Gastroesophageal sphincter (tissue), 4 donors: ENCODE measurements at places on chromosomes 4 and X.

- peak; percentile 96 for ATAC-seq
Observed at GRCh38 chr4:1192091-1192492, 19.7 kb upstream of the SPON2 start.

DNA sequence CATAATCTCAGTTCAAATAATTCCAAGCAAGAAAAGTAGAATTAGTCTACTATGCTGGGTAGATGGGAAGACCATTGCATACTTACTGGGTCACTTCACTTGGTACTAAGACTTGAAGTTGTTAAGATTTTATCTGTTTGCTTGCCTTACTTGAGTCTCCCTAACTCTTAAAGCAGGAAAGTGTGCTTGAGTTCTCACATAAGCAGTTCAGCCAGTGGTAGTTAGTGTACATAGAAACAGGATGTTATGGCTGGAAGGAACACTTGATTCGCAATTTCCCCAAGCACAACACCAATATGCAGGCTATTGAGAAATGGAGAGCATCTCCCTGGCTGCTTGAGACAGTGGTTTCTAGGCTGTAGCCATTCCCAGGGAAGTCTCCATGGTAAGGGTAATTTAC lies 176.1 kb downstream of the MSL3 start:
- ATAC-seq = no peak

DNA sequence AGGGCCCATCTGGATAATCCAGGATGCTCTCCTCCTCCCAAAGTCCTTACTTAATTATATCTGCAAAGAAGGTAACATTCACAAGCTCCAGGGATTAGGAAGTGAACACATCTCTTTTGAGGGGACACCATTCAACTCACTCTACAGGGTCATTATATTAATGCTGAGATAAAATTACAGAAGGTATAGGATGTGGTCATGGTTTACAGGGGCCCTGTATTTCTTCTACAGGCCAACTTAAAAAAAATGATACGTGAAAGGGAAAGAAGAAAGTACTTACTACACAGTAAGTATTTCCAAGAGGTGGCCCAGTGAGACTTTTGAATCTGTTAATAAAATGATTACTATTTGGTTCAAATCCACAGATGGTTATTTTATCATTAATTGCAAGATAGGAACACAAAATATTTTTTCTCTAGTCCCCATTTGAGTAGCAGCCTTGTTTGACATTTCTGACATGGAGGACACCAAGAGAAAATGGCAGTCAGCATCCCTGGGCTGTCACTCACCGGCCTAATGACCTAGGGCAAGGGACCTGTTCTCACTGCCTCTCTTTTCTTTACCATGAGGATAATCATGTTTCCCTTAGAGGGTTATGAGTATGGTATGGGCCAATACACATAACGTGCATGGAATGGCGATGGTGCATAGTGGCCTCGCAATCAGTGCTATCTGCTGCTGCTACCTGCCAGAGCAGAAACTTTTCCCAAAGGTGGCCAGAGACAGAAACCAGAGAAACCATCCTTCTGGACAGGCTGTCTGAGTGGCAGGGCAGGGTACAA lies 140.5 kb downstream of the PTTG2 start:
- ATAC-seq = no peak

DNA sequence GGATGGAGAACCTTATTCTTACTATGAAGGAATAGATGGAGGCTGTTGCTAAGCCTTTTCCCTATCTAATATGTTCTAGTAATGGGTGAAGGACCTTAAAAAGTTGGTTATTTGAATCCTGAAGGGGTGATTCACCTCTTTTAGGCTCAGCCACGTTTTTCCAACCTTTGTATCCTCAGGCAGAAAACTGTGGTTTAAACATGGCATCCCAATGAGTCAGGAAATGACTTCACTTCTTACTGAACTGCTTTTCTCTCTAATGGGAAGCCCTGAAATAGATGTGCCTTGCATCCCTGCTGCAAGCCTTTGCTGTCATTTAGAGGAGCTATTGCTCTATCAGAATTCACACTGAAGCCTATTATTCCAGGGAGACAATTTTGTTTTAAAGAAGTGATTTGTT lies 191.0 kb upstream of the ARX start:
- no peak for ATAC-seq

DNA sequence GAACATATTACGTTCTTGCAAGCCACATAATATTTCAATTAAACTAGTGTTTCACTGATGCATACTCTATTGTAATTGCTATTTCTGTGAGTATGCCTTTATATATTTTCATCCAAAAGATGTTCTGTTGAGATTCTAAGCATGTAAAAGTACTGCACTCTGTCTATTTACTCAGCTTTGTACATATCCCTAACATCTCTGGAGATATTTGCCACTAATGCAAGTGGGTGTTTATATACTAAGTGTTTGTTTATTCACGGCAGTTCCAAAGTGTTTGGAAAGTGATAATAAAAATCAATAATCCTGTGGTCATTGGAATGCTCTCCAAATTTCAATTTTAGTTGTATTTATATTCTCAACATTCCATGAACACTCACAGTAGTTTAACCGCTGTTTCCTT lies 1989.0 kb downstream of the C4orf33 start:
- ATAC-seq = no peak

DNA sequence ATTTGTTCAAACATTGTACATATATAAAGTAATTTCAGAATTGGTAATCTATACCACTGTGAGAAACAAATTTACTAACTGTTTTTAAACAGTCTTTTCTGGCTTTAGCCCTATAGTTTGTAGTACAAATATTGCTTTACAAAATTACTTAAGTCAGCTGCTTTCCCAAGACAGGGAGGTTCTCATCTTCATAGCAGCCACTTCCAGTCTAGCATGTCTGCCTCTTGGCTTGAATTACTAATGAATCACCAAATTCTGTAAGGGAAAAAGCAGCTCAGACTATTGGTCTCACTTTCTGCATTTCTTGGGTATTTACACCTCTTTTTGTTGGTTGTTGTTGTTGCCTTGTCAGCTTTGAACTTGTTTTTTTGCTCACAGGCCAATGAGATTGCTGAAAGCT lies 187.2 kb downstream of the NPFFR2 start:
- no peak for ATAC-seq

GRCh38 chr4:172109466-172109865 lies 296.3 kb downstream of the GALNTL6 start:
- ATAC-seq = no peak

GRCh38 chr4:54120518-54120917 lies 20.6 kb downstream of the GSX2 start:
- ATAC-seq = no peak

DNA sequence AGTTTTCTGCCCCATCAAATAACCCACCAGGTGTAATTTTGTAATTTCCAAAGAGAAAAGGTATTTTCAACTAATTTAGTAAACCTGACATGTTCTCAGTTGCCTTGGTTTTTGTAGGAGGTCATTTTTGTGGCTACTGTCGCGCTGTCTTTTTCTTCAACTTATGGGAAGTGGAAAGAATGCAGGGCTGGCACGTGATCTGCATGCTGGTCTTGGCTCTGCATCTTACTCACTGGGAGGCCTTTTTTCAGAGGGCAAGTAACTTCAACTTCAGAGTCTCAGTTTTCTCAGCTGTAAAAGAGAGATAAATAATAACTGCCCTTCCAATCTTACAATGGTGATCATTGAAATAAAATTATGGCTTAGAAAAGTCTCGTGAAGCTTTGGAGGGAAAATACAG lies 109.9 kb upstream of the SMIM10 start:
- no peak for ATAC-seq

DNA sequence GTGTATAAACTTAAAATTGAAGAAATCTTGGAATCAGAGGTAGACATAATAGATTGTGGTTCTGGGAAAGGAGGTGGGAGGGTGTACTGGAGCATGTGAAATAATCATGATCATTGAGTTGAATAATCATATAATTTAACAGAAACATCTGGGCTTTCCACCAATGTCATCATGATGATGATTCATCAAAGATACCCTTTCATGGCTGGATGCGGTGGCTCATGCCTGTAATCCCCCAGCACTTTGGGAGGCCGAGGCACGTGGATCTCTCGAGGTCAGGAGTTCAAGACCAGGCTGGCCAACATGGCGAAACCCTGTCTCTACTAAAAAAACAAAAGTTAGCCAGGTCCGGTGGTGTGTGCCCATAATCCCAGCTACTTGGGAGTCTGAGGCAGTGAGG lies 6.7 kb upstream of the RUFY3 start:
- no peak for ATAC-seq

GRCh38 chrX:39244147-39244546 lies 442.9 kb downstream of the MID1IP1 start:
- ATAC-seq = no peak

- ATAC-seq = no peak
Observed at GRCh38 chrX:115337491-115338144, 48.1 kb downstream of the LUZP4 start.

- ATAC-seq = no peak
Observed at GRCh38 chr4:88799900-88800299, 102.3 kb upstream of the NAP1L5 start.

- ATAC-seq = no peak
Observed at GRCh38 chrX:113651306-113651705, 810.7 kb upstream of the AMOT start.

GRCh38 chr4:75907966-75908365 lies 5.7 kb upstream of the PPEF2 start:
- no peak for ATAC-seq

GRCh38 chr4:76216975-76217814 lies 3.6 kb upstream of the SCARB2 start:
- ATAC-seq = no peak

- no peak for ATAC-seq
Observed at GRCh38 chrX:57925806-57926205, 15.5 kb upstream of the ZXDA start.

GRCh38 chrX:3526731-3527130 lies 180.3 kb upstream of the MXRA5 start:
- no peak for ATAC-seq

GRCh38 chrX:46180258-46180687 lies 364.9 kb downstream of the ZNF674 start:
- ATAC-seq = no peak

DNA sequence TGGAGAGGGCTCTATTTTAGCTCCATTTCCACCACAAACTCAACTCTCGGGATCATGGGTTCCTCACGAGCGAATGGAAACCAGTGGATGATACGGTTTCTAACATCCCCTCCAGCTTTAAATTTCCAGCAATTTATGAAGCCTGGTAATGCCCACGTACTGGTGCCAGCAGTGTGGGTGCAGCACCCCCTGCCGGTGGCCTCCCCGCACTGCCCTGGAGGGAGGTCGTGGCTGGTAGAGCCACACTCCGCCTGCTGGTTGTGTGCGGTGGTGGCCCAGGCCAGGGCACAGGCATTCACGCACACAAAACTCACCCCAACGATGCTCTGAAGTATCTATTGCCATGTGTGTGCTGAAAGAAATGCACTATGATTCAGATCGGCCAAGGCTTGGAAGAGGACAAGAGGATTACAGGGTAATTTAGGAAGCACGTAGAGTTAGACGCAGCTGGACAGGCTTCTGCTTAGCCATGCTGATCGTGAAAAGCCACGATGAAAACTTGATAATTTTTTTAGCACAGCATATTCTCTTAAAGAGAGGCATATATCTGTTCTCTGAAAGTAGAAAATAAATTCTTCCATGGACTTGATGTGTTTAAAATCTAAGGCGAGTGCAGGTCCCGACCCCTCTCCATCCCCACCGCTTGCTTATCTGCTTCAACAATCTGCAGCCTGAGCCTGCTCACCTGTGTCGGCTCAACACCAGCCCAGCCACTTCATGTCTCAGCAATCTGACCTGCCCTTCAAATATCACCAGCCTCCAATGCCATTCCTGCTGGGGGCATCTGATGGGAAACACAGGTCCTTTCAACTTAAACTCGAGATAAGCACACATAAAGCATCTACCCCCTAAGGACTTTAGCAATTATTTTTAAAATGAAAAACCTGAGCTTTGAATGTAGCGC lies 59.1 kb downstream of the SCD5 start:
- ATAC-seq = peak; percentile 80

GRCh38 chr4:173478913-173479283 lies 51.1 kb downstream of the HAND2 start:
- no peak for ATAC-seq

GRCh38 chr4:117293784-117294183 lies 208.4 kb upstream of the TRAM1L1 start:
- no peak for ATAC-seq

- ATAC-seq = no peak
Observed at GRCh38 chrX:133300591-133300990, 82.4 kb upstream of the TFDP3 start.

DNA sequence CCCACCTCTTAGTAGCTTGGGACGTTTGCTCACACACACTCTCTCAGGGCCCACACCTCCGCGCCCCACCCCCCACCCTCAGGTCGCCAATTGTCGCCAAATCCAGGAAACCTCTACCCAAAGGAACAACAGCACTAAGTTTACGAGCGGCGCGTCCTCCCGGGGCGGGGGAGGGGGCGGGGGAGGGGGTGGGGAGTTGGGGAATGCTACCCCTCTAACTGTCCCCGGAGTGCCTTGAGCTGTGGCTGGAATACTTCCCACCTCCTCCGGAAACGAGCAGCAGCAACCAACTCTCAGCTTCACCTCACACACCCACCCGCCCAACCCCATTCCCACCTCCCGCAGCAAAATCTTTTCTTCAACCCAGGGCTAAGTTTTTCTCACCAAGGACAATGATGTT lies 135.6 kb upstream of the ZIC3 start:
- no peak for ATAC-seq

GRCh38 chr4:151152028-151152427 lies 52.6 kb downstream of the RPS3A start:
- ATAC-seq = no peak

DNA sequence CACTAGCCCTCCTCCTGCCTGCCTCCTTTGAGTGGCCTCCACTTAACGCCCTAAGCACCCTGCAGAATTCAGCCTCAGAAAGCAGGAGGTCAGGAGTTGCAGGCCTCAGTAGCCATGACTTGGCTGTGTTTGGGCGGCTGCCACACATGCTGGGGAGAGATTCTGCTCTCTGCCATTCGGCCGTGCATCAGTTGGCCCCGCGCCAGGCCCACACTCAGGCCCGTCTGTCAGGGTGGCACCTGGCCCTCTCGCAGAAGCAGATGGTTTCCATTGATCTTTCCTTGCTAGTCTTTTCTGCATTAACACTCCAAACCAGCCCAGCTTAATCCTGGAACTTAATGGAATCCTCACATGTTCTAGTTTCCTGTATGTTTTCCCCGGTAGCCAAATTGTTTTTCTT lies 30.7 kb upstream of the ATP6AP2 start:
- no peak for ATAC-seq
